Camera-type eye (tissue), 1 donor: ENCODE measurements at places on chromosomes 12 and 14. TPM values are rescaled to one million over a fixed set of nuclear protein-coding genes. Genes with fewer than 3 reads are reported as not detected.

Gene POTEM
- not detected for total RNA-seq

Gene CSRP2
- total RNA-seq: 114 TPM

Gene LRP1-AS
- total RNA-seq: 3.4 TPM

Gene EPS8
- total RNA-seq: 157 TPM

Gene RASAL1
- 2.9 TPM for total RNA-seq

Gene DAZAP2
- 96.7 TPM for total RNA-seq

Gene PTHLH
- 6.7 TPM for total RNA-seq

Gene REP15
- 1.4 TPM for total RNA-seq
